Stimulated activated CD4-positive, alpha-beta T cell treated with anti-CD3 and anti-CD28 coated beads, Interleukin-1b, Interleukin-23, amount 100 ng/mL, for 24 hours (primary cell): ENCODE measurements at places on chromosomes 3 and 15.

GRCh38 chr3:67515778-67516177 lies 138.6 kb downstream of the SUCLG2 start:
- no peak for DNase-seq

- DNase-seq, result no peak
These were observed 453.1 kb downstream of the GBE1 start for GRCh38 chr3:81308306-81308705.

GRCh38 chr3:155647206-155647605 lies 97.7 kb downstream of the PLCH1 start:
- DNase-seq, result no peak

DNA sequence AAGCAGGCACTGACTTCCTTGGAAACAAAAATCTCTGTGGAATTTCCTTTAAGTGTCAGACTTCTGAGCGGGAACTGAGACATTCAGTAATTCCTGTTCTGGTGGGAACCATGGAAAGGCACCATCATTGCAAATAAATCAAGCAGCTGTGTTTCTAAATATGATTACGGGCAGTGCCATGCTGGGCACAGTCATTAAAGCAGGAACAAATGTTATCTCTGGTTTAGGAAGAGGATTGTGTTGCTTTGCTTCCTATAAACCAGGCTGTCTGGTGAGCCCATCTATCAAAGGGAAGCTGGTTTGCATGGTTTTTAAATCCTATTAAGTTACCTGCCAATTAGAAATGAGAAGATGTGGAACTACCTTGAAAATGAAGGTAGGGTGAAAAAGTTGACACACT lies 86.7 kb downstream of the EBLN2 start:
- no peak for DNase-seq

DNA sequence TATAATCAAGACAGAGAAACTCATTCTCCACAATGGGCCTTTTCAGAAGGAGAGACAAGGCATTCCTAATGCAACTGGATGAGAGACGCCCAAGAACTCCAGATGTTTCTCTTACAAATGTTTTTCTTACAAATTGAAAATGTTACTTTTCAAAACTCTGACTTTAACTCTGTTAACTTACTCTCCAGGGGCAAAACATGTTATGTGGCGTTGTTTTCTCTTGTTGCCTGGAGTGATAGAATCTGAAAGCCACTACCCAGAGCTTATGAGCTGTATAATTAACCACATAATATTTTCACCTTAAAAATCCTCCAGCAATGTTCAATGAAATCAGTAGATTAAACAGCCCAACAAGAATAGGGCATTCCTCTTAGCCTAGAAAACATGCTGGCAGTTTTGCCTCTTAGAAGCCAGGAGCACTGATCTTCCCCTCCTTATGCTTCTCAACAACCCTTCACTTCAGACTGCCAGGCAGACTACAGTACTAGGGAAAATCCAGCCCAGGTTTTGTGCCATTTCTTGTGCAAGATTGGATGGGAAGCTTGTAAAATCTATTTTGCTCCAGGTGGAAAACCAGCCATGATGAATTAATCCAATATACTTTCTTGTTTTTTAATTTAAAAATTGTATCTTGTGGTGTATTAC lies 186.7 kb upstream of the GADL1 start:
- no peak for DNase-seq

GRCh38 chr15:60325905-60326304 lies 71.9 kb downstream of the ANXA2 start:
- no peak for DNase-seq

GRCh38 chr3:197327701-197328100 lies 29.3 kb upstream of the DLG1 start:
- no peak for DNase-seq

GRCh38 chr3:62919784-62920465 lies 44.7 kb upstream of the CADPS start:
- DNase-seq, result no peak

GRCh38 chr3:45055032-45055410 lies 28.9 kb downstream of the CLEC3B start:
- DNase-seq, result no peak

DNA sequence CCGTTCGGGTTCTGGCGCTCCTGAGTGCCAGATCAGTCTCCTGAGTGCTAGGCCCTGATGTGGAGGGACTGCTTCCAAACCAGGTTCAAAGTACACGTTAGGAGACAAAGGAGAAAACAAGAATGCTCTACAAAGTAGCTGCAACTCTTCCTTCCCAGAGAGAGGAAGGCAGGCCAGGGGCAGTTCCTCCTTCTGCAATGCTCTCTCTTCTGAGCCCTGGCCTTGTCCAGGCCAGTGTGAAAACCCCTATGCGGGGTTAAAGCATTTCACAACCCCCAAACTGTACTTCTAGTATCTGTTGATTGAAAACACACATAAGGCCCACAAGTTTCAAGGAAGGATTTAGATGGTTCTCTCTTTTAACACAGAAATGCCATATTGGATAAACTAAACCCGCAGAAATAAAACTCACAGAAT lies 9.7 kb upstream of the CALML4 start:
- DNase-seq, result no peak

GRCh38 chr3:189490337-189490736 lies 140.9 kb upstream of the TP63 start:
- DNase-seq, result no peak

DNA sequence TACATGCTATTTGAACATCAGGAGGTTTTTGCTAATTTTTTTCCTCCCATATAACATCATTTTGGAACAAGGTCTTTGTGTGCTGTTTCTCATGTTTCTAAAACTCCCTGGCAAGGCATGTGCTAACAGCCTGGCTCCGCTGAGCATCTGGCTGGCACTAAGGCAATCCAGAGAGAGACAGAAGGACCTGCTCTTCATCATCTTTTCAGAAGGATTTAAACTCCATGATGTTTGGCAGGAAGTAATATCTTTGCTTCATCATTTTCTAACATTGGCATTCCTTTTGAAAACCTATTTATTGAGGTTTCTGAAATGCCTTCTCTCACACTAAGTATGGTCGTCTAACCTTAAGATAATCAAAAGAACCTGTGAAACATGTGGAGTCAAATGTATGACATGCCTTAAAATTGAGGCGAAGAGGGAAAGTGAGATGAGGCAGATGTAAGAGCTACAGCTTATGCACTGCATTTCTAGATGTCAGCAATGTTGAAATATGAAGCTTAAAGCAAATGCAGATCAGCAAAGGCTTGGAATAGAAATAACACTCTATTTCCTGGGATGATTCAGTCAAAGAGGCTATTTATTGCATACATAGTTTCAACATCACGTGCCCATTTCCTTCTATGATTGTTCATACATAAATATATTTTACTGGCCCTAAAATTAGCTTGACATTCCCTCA lies 592.0 kb downstream of the ZNF385D start:
- no peak for DNase-seq

DNA sequence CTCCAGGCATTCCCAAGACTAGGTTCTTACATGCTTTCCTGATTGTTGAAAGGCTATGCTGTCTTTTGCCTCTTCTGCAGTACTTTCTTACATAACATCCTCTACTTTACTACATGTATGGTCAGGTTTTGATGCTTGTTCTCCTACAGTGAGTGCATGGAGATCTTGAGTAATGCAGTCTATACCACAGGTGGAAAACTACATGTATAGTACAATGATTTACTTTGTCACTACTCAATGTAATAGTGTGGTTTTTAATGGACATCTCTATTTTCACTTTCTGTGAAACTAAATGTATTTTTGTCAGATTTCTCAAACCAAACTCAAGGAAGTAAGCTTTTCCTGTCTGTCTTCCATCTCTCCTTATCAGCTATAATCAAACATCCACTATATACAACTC lies 657.0 kb downstream of the TUSC7 start:
- DNase-seq, result no peak

DNA sequence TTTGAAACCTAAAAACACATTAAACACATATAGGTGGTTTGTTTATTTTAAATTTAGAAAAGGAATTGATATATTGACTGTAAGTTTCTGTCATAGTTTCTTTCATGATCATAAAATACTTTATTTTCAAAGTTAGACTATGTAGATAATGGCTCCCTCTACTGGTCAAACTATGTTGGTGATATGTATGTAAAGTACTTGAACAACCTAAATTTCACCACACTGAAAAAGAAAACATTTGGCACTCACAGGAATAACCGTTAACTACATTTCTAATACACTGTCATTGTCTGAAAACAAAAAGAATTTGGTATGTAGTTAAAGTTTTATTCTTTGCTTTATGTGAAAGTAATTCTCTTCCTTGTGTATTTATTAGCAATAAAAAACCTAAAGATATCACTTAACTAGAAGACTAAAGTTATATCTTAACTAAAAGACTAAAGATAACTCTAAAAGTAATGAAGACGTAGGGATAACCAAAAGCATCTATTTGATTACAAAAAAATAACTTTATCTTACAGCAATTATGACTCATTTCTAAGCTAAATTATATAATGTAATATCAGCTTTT lies 427.5 kb downstream of the VGLL3 start:
- no peak for DNase-seq

DNA sequence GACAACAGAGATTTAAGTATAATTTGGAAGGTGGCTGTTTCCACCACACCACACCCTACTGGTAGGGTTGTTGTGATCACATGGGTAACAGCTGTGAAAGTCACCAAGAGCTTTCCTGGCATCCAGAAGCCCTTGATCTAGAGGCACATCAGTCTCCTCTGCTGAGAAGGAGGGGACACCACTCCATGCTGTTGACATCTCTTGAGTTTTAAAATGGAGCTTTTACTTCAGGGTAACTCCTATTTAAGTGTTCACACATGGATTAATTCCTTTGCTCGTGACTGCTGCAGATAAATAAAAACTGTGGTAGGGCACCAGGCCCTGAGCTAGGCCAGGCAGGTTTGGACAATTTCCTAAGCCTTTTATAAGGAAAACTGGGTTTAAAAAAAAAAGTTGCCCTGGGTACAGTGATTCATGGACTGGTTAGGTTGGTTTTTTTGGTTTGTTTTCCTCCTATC lies 7.5 kb downstream of the EXOSC7 start:
- no peak for DNase-seq

DNA sequence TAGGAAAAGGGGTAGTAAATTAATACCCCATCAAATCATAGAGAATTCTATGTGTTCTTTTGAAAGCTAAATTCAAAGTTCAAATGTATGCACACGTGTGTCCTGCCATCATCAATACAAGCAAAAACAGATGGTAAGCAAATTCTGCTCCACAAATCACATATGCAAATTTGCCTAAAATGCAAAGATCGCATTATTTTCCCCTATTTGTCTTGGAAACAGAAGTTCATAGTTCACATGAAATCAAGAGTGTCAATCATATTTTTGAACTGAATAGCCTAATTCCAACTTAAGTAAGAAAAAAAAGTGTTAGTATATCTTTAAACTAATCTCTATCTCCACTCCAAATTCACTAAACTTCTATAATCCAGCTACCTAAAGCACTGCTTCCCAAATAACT lies 8.5 kb downstream of the ADAM10 start:
- DNase-seq, result no peak

DNA sequence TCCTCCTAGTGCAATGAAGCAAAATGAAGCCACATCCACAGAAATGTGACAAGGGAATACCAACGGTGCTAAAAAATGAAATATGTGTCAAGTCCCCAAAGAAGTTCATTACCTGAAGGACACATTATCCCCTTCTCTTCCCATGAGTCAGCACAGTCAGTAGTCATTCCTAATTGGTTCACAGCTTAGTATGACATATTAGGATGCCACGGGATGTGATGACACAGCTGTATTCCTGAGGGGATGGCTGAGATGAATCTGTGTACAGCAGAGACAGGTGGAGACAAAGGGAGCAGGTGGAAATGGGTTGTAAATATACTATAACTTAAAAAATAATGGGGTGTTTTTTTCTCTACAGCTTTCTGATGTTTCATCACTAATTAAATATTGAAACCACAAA lies 273.4 kb downstream of the ARRDC4 start:
- no peak for DNase-seq

DNA sequence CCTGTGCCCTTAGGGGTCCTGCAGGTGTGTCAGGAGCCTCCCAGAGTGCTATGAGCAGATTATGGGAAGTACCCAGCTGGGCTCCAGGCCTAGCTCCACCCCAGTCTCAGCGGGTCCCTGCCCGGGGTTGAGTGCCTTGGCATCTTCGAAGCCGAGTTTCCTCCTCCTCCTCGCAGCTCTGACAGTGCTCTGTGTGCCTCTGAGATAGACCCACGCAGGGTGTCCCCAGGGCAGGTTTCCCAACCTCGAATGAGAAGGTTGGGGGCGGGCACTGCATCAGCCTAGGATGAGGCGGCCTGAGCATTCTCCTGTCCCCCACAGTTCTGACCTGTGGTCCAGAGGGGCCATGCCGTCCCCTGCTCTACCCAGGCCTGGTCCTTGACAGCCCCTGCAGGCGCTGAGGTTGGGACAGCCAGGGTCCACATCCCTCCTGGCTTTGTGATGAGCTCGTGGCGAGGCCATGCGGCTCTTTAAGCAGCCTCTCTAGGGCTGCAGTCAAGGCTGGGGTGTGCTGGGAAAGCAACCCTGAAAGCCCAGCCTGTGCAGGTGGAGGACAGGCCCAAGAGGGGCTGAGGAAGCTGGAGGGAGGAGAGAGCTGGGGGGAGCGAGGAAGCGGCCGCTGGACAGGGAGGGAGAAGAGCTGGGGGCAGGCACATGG lies 20.2 kb upstream of the SKOR1 start:
- no peak for DNase-seq

GRCh38 chr3:104564045-104564643 lies 802.6 kb upstream of the ALCAM start:
- peak; percentile 33 for DNase-seq

DNA sequence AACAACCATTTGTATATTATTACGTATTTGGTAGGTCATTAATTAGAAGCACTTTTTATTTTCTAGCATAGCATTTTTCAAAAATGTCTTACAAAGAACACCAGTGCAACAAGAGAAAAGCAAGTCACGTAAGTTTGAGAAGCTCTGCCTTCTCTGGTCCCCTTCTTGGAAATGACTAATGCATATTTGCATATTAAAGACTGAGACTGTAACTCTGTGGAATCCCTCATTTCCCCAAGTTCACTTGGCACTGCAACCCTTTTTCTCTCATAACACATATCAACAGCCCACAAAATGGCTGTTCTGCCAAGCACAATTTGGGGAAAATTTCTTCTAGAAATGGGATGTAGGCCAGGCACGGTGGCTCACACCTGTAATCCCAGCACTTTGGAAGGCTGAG lies 176.3 kb downstream of the ERC2 start:
- no peak for DNase-seq

DNA sequence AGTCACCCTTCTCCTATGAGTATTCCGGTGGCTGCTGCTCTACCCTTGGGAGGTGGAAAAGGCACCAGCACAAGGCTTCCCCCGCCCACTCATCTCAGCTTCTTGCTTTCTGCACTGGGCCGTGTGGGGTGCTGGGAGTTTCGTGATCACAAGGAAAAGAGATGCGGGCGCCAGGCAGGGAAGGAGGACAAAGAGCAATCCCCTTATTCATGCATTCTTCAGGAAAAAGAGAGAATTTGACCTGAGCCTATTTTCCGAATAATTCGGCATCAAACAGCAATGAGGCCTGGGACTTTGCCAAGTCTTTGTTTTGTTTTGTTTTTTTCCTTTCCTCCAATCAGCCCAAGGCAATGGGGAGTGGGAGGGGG lies 102.2 kb upstream of the LPP start:
- DNase-seq, result no peak
